NCI-H1105 (cell line): ENCODE measurements at places on chromosomes 2 and 18.

DNA sequence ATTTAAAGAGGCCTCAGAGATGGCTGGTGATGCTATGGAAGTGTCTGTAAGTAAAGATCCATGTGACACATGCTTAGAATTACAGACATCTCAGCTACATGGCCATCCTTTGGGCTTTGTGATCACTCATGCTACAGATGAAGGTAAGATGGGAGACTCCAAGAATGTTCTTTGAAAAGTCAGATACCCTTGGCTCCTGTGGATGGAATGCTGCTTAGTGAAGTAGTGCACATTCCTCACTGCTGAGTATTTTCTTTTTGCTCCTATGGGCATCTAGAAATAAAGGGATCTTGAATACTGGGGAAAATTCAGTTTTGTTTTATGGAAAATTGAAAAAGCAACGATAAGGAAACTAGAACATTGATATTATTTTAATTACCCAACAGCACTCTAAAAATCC lies 55.2 kb upstream of the REV1 start:
- DNase-seq, result no peak

DNA sequence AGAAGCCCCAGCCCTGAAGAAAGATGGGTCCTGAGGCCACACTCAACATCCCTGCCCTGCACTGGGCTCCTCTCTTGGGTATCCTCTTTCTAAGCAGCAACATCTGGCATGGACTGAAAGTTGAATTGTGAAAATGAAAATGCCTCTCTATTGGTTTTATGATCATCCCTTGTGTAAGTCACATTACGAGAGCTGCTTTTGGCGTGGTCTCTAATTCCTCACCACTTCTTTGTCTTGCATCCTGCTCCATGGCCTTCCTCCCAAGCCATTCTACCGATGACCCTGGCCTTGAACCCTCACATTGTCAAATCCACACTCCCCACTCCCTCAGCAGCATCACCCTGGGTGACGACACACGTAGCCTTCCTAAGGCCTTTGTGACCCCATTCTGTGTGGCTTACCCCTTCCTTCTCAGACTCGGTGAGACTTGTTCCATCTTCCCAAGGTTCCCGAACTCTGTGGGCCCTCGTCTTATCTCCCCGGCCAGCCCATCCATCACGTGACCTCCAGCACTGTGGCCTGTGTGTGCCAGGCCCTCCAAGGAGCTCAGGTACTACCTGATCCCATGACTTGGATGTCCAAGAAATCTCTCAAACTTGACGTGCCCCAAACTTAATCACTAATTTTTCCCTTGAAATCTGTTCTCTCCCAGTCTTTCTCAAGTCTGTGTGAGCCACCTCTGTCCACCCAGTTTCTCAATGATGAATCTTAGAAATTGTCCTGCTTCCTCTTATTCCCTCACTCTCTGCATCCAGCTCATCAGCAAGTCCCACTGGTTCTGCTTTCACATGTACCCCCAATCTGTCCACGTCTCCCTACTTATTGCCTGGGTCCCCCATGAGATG lies 194.7 kb upstream of the HS6ST1 start:
- DNase-seq, result no peak

- no peak for DNase-seq
Measured at GRCh38 chr2:172861098-172861497, 125.5 kb downstream of the RAPGEF4 start.

DNA sequence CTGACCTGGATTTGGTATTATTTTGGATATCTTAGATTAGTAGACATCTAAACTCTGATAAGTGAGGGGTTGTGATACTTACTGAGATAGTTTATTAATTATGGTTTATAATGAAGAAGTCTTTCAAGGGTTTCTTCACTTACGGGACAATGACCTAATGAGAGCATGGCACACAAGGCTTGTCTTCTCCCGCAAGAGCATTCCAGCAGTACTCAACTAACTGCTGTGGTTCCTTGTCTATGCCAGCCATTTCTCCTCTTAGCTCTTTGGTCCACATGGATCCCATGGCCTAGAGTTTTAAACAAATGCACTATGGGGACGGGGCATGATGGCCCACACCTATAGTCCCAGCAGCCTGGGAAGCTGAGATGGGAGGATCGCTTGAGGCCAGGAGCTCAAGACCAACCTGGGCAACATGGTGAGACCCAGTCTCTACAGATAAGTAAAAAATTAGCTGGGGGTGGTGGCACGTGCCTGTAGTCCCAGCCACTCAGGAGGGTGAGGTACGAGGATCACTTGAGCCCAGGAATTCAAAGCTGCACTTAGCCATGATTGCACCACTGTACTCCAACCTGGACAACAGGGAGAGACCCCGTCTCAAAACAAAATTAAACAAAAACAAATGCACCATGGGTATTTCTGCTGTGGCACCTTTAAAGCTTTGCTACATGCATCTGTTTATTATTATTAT lies 161.7 kb upstream of the MYCN start:
- no peak for DNase-seq

- no peak for DNase-seq
Measured at GRCh38 chr18:41262688-41263087, 692.3 kb upstream of the PIK3C3 start.

DNA sequence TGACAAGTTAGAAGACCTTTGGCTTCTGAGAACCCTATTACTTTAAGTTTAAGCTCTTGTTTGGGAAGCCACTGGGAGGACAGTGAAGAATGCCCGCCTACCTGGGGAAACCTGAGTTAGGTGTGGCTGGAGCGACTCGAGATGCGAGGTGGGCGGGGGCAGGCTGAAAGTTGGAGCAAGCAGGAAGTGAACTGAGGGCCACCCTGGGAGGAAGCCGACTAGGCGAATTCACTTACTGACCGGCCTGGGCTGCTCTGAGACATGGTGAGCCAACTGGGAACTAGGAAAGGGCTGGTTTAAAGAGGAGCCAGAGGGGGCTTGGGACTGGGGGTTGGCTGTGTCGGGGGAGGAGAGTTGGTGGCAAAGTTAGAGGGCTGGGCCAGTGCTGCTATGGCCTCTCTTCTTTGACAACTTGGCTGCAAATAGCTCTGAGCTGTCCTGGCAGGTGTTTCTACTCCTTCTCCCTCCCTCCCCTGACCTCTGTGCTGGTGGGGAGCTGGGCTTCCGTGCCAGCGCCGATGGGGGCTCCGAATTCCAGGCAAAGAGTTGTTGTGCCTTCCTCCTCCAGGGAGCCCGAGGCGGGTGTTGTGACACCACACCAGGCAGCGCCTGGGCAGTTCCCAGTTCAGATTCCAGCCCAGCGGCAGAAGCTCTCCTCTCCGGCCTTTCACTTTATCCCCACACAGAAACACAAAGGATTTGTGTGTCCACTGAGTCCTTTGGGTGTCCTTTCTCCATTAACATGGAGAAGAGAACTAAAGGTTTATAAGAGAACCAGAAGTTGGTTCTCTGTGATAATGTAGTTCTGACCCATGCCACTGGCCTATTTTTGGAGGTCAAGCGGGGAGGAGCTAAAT lies at the start of gene VAMP8:
Gene VAMP8, plus strand, starts transcription at position 201 of the 857 bp plus-strand sequence. Its CDS starts 61 bp downstream, at position 262.
- no peak for DNase-seq

DNA sequence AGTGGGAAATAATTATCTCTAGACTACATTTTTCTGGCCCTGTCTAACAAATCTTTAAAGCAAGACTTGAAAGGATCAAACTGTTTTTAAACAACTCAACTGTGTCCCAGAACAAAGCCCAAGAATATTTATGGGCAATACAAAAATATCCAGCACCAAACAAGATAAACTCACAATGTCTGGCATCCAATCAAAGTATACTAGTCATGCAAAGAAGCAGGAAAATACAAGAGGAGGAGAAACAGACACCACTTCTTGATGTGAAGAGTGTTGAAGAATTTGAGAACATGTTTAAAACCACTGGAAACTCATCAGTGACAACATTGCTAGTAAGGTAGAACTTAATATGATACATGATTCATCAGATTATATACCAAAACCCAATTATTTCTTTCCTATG lies 66.1 kb upstream of the CDC42EP3 start:
- no peak for DNase-seq

- DNase-seq, result no peak
Measured at GRCh38 chr2:238314576-238314975, 5.7 kb upstream of the TRAF3IP1 start.

GRCh38 chr2:23037596-23037995 lies 347.4 kb upstream of the KLHL29 start:
- DNase-seq, result no peak

DNA sequence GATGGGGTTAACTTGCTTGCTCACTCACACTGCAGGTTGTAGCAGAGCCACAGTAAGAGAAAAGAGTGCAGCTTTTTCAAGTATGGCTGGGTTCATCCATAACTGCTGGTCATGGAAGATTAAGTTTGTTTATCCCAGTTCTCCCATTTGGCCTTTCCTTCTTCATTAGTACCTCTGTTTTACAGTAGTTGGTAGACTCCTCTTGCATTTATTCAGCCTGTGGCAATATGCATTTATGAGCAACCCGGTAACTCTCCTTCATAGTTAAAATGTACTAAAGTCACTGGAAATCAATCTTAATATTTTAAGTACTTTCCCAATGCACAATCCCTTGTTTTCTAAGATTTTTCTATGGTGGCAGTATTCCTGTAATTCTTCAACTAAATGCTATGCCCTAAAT lies 14.0 kb downstream of the FTCDNL1 start:
- DNase-seq, result no peak

- DNase-seq, result no peak
Measured at GRCh38 chr2:32264422-32265105, at the start of gene NLRC4. Gene NLRC4, minus strand, starts transcription at chr2:32264886. Its CDS starts 8,111 bp downstream, at chr2:32256775.

DNA sequence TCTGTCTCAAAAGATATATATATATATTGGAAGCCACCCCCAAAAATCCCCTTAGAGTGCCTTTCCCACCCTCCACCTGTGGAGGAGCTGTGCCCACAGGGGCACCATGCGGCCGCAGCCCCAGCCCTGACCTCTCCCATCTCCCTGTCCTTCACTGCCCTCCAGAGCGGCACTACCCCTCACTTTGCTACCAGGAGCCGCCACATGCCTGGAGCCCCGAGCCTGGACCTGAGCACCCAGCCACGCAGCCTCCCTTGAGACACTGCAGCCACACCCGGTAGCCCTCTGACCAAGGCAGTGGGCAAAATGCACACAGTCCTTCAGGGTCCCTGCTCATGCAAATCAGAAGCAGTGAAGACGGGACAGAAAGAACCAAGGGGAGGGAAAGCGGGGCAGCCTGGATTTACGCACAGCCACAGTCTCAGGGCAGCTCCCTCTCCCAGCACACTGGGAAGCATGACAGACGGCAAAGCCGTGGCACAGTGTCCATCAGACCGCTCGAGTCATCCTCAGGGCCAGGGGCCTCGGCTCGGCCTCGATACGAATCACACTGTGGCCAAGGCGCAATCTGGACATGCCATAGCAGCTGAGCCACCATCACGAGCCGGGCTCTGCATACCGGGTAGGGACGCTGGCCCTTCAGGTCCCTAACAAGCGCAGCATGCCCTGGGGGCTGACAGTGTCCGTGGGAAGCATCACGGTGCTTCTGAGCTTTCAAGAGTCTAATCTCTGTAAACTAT lies 10.1 kb downstream of the HDAC4 start:
- no peak for DNase-seq

- DNase-seq, result no peak
Measured at GRCh38 chr18:79453816-79454735, 58.3 kb downstream of the NFATC1 start.

DNA sequence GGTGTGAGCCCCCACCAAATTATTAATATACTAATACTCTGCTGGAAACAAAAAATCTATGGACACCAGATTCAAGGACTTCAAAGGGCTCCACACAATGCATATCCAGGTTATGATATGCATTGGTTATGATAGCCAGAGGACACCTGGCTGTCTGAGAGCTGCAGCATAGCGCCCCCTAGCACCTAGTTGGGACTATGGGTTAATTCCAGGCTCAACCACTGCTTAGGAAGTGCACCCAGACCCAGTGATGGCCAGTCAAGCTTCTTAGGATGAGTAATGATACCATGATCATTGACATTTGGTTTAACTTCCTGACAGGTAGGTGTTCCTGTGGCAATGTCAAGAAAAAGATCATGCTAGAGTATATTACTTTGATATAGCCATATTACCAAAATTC lies 3.8 kb upstream of the FRZB start:
- DNase-seq, result no peak

- no peak for DNase-seq
Measured at GRCh38 chr18:55159027-55159426, 199.8 kb upstream of the CCDC68 start.

DNA sequence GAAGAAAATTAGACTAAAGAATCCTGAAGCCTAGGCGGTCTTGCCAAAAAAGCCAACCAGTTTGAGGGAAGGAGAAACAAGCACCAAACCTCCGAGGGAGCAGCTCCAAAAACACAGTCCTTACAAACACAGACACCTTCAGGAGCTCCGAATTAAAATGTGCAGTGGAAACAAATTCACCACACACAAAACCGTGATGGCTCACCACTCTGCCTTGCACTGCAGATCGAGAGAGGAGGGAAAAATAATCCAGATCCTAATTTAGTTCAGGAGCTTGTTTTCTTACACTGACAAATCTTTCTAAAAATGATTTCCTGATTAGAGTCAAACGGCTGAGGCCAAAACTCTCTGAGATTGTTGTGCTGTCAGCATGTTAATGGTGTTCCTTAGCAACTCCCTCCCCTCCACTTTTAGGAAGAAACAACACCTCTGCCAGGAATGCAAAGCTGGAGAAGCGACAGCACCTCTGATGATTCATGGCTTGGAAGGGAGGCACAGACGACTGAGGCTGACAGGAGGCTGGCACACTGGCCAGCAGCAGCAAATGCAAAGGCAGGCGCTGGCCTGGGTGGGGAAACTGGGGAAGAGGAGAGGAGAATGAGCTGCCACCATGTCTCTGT lies 249.4 kb upstream of the KLHL29 start:
- no peak for DNase-seq

GRCh38 chr18:55076643-55077218 lies 117.5 kb upstream of the CCDC68 start:
- no peak for DNase-seq

GRCh38 chr2:95309599-95309998 lies 12.5 kb downstream of the KCNIP3 start:
- no peak for DNase-seq

- DNase-seq, result no peak
Measured at GRCh38 chr2:221851531-221852045, 279.5 kb upstream of the EPHA4 start.

GRCh38 chr2:164287056-164287455 lies 334.2 kb downstream of the GRB14 start:
- no peak for DNase-seq

GRCh38 chr18:75945265-75945933 lies 517.9 kb upstream of the SMIM21 start:
- DNase-seq, result no peak

GRCh38 chr18:3281456-3282400 lies 19.8 kb downstream of the MYL12B start:
- peak; percentile 27 for DNase-seq

DNA sequence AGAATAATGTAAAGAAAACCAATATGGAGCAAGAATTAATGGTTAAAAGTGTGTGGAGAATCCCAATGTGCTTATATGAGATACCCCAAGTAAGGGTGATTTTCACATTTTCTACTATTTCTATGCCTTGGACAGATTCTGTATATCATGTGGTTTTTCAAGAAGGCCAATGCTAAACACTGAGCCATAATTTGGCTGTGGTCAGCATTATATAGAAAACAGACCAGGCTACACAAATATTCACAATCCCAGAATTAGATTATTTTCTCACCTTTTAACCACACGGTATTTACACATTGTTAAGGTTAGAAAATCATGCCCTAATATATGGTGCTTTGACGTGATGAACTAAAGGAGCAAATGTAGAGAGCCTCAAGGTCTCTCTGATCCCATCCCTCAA lies 277.4 kb upstream of the LRATD1 start:
- DNase-seq, result no peak
